Stimulated activated CD8-positive, alpha-beta memory T cell treated with anti-CD3 and anti-CD28 coated beads, Interleukin-4, amount 100 ng/mL, for 1 hour (primary cell): ENCODE measurements at places on chromosomes 11 and 22.

GRCh38 chr22:31136155-31136554 is 4.2 kb downstream of the PLA2G3 start:
- no peak for DNase-seq

- no peak for DNase-seq
These were observed 230.1 kb upstream of the DDI1 start for GRCh38 chr11:103806130-103806895.

- DNase-seq, result no peak
These were observed 79.8 kb downstream of the C11orf58 start for GRCh38 chr11:16818284-16818683.

- no peak for DNase-seq
These were observed 13.2 kb upstream of the HDHD5 start for GRCh38 chr22:17172029-17172833.

- DNase-seq, result no peak
These were observed 11.8 kb downstream of the CDCA5 start for GRCh38 chr11:65071907-65072630.

DNA sequence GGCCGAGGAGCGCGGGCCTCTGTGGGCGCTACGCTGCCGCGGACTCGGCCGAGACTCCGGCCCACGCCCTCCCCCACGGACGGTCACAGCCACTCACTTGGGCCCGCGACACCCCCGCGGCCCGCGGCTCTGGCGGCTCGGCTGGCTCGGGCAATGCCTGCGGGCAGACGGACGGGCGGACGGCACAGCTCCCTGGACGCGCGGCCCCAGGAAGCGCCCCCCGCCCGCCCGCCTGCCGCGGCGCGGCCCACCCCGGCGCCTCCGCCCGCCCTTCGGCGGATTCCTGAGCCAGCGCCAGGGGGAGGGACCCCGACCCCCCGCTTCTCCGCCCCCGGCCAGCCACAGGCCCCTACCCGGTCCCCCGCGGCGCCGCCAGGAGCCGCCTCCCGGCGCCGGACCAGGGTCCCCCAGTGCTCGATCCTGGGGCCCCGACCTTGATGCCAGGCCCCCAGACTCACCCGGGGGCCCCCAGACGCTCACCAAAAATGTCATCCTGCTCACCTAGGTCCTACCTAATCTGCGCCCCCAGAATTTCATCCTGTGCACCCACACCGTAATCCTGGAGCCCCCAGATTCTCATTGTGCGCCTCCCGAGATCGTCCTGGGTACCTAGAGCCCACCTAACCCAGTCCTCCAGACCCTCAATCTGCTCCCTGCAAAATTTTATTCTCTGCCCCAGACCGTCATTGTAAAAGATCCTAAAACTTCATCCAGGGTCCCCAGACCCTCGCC is at the start of gene EFEMP2:
Gene EFEMP2, minus strand, starts transcription at position 215 of the 732 bp plus-strand sequence. CDS start 446 bp downstream, outside the sequence.
- no peak for DNase-seq

DNA sequence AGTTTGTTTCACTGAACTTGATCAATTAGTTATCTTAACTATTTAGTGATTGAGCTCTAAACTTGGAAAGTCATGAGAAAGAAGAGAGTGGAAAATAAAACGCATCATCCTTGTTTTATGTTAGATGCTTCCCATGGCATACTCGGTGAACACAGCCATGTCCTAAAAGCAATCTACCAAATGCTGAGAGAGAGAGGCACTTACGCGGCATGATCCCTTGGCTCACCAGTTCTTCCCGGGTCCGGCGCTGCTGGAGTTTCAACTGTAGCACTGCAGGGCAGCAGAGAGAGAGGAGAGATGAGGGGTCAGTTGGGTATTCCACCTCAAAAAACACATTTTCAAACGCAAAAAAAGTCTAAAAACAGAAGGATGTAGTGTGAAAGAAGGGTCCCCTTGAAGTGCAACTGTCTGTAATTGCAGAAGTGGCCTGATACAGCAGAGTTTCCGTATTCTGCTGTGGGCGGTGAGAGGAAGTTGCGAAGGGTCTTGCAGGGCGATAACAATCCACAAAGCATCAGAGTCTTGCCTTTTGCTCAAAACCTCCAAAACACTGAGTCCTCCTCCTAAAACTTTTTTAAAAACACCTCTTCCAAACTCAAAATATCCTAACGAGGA is 92.7 kb downstream of the SGSM3 start:
- peak; percentile 18 for DNase-seq

DNA sequence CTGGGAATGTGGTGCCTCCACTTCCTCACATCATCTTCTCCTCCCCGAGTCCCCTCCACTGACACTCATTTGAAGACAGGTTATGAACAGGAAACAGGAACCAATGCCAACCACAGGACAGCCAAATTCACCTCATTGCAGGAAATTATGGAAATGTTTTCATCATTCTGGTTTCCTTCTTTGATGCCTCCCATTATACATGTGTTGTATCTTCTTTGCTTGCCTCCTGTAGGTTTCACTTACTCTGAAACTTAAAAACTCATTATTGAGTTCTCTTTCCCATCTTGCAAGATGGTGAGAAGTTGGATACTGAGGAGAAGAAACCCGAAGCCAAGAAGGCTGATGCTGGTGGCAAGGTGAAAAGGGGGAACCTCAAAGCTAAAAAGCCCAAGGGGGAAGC is 108.5 kb downstream of the PHF21B start:
- no peak for DNase-seq

DNA sequence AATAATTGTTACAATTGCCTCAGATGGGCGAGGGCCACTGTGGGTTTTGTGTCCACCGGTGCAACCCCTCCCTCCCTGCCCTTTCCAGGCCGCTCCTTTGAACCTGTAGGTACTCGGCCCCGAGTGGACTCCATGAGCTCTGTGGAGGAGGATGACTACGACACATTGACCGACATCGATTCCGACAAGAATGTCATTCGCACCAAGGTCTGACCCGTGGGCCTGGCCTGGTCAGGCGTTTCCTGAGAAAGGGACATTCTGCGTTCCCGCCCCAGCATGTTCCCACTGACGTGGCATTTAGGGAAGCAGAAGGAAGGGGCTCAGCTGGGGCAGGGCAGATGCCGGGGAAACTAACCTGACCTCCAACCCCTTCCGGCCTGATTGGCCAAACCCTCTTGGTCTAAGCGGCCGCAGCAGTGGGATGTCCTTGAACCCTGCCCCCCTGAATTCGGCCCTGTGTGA is 10.1 kb downstream of the SIDT2 start:
- no peak for DNase-seq

GRCh38 chr11:65539744-65540289 is 14.9 kb downstream of the SCYL1 start:
- DNase-seq, result no peak
